SK-N-SH (cell line): ENCODE measurements at places on chromosomes 5 and 9. TPM values are rescaled to one million over a fixed set of nuclear protein-coding genes. Genes with fewer than 3 reads are reported as not detected.

The SAPCD2 gene
- polyA plus RNA-seq = 4.6 and 6.0 TPM in 2 replicates

DNA sequence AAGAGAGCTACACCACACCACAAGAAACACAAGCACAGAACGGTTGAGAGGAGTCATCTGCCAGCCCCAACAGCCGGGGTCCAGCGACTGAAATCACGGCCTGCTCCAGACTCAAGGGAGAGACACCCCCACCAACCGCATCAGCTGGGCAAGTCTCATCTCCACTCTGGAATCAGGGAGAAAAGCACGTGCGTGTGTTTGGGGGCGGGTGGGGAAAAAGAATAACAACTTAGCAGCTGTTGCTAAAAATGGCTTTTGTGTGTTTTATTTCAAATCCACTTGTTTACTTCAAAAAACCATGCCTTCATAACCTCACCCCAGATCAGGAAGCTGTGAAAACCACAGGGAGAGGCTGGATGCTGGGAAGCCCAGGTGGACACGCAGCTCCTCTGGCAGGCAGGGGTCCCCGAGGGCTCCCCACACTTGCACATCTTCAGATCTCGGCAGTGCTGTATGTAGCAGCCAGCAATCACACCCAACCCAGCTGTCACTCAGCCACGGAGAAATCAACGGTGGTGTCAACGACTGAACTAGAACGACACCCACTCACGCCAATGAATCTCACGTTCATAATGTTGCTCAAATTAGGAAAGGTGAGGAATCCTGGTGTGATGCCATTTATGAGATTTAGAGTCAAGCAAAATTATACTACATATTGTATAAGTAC, 19.0 kb downstream of the PNPLA7 start:
- no peaks in the 10 kb centered on the region for H3K36me3 ChIP-seq
- H3K27ac ChIP-seq = no peak overlapping the region
- DNase-seq = no peak
- no peaks in the 10 kb centered on the region for H3K27me3 ChIP-seq
- H3K4me3 ChIP-seq = no peak overlapping the region

DNA sequence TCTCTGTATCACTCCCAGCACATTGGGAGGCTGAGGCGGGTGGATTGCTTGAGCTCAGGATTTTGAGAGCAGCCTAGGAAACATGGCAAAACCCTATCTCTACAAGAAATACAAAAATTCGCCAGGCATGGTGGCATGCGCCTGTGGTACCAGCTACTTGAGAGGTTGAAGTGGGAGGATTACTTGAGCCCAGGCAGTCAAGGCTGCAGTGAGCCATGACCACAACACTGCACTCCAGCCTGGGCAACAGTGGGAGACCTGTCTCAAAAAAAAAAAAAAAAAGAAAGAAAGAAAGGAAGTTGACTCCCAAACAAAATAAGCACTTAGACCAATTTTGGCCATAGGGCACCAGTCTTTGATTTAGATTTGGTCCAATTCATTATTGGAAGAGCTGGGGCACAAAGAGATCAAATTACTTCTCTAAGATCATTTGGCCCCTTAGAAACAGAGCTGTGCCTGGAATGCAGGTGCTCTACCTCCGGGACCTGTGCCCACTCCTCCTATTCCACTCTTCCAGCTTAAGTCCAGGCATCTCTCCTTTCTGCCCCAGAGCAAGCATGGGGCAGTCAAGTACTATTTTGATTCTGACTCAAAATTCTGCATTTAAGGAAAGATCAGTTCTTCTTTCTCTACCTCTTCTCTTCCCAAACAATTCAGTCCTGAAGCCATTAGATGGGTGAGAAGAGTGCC, 59.0 kb downstream of the ALDH7A1 start:
- H3K4me3 ChIP-seq = no peak overlapping the region
- peaks cover 4% of the 10 kb centered on the region; the same call in 1 of the 2 replicates for H3K4me1 ChIP-seq
- no peaks in the 10 kb centered on the region for H3K36me3 ChIP-seq
- DNase-seq = no peak
- H3K27me3 ChIP-seq = no peaks in the 10 kb centered on the region
- H3K27ac ChIP-seq = no peak overlapping the region

The SHISAL2B gene
- polyA plus RNA-seq = 0.16 TPM in 1 of 2 replicates, not detected in the other

GRCh38 chr5:78753093-78753531, 104.5 kb upstream of the LHFPL2 start:
- no peak for DNase-seq
- H3K4me1 ChIP-seq = 0 out of 2 replicates have a peak, but pooled peaks cover 2% of the 10 kb centered on the region
- H3K4me3 ChIP-seq = no peak overlapping the region
- no peaks in the 10 kb centered on the region for H3K27me3 ChIP-seq

DNA sequence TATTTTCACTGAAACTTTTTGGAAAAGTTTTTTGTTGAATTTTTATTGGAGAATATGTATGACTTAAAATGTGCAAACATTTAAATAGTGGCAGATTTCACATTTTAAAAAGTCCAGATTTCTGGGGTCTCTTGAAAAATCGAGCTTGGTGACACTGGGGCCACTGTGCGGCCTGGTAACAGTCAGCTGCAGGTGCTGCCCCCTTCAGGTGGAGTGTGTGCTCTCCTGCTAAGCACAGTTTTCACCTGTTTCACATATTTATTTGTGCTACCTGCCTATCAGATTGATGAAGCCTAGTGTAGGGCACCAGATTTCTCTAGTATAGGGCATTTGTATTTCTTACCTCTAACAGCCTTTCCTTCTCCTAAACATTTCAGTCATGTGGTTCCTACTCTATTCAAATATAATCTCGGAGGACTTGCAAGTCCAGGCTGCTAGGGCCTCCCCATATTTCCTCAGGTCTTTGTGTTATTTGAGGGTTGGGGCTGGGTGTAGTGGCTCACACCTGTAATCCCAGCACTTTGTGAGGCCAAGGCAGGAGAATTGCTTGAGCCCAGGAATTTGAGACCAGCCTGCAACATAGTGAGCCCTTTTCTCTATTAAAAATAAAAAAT, 95.8 kb upstream of the KLF9 start:
- DNase-seq = peak; percentile 26
- H3K27me3 ChIP-seq = no peaks in the 10 kb centered on the region
- no peaks in the 10 kb centered on the region for H3K4me1 ChIP-seq
- no peak overlapping the region for H3K4me3 ChIP-seq
- H3K36me3 ChIP-seq = no peaks in the 10 kb centered on the region
- H3K27ac ChIP-seq = no peak overlapping the region
